ENCODE measurements at places on chromosomes 4 and X.

DNA sequence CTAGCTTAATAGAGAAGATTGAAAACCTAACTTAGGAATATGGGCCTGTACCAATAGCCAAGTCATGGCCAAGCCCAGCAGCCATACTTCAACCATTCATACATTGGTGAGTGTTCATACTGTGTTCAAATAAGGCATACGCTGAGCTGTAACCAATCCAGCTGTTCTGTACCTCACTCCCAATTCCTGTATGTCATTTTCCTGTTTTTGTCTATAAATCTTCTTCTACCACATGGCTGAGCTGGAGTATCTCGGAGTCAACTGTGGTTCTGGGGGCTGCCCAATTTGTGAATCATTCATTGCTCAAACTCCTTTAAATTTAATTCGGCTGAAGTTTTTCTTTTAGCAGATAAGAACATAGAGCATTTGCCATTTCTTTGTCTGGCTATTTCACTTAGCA lies 195.3 kb upstream of the ANKRD50 start:
- no peak for DNase-seq

- DNase-seq: no peak
These were observed 37.4 kb upstream of the STS start for GRCh38 chrX:7109838-7110793.

DNA sequence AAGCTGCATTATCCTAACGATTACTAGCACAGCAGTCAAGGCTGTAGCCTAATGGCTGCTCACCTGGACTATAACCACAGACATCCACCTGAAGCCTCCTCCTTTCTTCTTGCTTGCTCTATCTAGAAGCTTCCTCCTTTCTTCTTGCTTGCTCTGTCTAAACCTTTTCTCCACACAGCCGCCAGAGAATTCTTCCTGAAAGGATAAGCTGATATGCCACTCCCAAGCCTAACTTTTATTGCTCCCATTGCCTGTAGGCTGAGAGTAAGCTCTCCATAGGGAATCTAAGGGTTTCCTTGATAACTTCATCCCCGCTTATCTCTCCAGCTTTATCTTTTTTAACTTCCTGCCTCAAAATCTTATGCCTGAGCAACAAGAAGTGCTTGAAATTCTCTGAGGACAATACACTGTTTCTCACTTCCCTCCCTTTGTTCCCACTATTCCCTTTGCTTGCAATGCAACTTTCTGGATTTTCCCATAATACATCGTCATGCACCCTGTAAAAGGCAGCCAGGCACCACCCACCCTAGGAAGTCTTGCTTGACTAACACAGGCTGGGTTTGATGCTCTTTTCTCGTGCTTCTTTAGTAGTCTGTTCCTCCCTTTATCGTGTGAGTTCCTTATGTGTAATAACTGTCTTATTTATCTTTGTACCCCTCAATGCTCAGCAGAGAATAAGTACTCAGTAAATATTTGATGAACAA lies 1.4 kb upstream of the LRIT3 start:
- DNase-seq: no peak

DNA sequence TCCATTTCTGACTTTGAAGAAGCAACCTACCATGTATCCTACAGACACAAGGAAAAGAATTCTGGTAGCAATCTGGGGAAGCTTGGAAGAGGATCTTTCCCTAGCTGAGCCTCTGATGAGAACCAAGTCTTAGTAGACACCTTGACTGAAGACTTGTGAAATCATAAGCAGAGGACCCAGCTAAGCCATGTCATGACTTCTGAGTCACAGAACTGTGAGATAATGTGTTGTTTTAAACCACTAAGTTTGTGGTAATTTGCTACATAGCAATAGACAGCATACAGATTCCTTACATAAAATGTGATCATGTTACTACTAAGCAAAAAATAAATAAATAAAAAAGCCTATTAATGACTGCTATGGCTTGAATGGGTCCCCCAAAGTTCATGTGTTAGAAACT lies 71.3 kb upstream of the ANKRD50 start:
- no peak for DNase-seq

GRCh38 chrX:36950495-36951253 lies 57.5 kb upstream of the FAM47C start:
- no peak for DNase-seq

- no peak for DNase-seq
These were observed 62.6 kb upstream of the C4orf54 start for GRCh38 chr4:99720206-99720605.

- DNase-seq: no peak
These were observed 10.0 kb downstream of the CCNQ start for GRCh38 chrX:153588782-153589446.

- DNase-seq: no peak
These were observed 7.6 kb downstream of the PRRG3 start for GRCh38 chrX:151702741-151703340.

DNA sequence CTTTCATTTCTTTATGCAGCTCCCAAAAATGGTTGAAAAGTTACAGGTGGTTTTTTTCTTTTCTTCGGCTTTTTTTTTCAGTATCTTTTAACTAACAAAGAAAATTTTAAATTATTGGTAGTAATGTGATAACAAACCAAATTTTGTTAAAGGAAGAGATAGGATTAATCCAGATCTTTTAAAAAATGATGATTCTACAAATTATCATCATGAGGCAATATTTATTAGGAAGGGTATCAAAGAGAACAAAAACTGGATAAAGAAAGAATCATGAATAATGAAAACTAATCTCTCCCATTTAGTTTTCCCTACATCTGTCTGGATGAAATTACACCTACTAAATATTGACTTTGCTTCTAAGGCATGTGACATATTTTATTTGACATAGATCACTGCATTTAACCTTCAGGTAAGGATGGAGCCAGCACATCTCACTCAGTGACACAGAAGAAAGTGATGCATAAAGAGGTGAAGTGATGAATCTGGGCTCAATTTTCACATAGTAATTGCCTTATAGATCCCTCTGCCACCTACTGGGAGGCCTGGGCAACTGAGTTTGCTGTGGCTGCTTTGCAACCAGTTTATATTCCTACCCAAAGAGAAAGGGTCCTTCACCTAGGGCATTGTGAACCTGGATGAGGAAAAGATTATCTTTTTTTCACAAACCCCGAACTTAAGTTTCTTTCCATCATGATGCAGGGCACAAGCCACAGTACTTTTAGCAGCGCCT lies 155.6 kb downstream of the HNRNPD start:
- no peak for DNase-seq

DNA sequence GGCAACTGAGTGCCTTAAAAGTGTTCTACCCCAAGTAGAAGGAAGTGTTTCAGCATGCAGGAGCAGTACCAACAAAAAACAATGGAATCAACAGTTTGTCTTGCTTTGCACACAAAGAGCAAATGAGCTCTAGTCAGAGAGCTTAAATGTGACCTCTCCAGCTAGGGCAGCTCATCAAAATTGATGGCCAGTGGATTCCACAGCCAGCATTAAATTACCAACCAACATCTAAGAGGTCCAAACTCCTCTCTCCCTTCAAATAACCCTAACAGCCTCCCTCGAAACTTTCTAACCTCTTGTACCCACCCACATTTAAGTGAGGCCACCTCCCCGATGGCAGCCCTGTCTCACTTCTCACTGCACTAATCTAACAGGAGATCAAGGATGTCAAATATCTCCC lies 219.9 kb downstream of the CHIC2 start:
- DNase-seq: no peak

DNA sequence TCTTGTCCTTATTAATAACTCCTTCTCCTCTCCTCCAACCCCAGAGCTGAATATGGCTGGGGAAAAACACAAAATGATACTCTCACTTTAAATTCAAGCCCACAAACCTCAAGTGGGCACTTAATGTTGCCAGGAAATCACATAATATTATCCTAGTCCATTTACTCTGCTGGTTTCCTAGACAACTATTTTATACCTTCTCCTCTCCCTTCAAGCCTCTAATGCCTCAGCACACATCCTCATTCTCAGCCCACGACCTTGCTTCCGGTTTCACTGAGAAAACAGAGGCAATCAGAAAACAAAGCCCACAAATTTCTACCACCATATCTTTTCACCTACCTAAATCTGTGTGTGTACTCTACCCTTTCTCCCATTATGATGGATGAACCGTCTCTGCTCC lies 12.1 kb upstream of the CLCN5 start:
- no peak for DNase-seq

- DNase-seq: no peak
These were observed 272.9 kb downstream of the KLHL13 start for GRCh38 chrX:117843749-117844148.

DNA sequence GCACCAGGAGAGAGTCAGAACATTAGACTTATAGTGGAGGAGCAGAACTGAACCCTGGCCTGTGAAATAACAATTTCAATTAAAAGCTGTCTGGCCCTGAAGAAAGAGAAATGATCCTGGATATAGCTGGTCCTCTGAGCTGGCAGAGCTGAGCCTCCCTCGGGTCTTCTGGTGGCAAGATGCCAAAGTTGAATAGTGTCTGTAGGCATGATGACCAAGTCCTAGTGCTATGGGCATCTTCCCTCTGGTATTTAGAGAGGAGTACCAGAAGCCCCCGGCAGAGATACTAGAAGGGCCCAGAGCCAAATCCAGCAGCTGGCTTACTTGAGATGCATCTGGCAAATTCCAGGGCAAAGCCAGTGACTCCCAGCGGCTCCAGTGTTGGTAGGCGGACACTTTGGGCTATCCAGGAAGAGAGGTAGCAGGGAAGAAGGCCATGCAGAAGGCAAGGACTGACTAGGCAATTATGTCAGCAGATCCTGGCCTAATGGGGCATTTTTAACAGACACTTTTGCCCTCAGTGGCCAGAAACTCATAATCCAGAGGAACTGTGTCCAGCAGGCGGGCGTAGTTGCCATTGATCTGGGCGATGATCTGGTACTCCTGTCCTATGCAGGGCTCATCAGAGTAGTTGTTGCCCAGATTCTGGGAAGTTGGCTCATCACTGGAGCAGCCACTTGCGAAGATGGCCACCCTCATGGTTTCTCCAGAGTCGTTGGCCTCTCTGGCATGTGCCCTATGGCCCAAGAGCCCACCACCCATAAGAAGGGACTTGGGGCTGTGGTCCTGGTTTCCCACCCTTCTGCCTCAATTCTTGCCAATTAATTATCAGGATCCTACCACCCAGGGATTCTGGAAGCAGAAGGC lies 17.9 kb downstream of the VSIG4 start:
- DNase-seq: no peak

DNA sequence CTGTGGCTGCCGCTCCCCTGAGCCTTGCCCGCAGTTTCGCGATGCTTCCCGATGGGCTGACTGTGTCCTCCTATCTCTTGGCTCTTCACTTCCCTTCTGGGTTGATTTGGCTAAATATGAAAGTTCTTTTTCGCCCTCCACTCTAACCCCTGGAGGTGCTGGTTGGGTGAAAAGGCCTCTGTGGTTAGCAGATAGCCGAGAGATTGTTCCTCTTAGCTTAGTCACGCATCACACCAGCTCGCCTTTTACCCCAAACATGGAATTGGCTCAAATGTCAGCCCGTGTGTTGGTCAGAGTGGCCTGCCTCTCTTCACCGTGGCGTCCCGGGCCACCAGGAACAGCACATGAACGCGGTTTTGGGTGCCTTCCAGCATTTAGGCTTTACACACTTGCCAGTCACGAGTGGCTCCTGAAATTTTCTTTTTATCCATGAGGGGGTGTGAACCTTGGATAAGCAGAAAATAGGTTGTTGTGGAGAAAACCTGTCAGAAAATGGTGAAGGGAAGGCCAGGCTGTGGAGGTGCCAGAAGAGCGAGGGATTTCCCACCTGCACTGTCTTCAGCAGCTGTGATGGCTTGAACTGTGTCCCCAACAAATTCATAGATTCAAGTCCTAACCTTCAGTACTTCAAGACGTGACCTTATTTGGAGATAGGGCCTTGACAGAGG lies 8.9 kb downstream of the CLCN4 start:
- no peak for DNase-seq

DNA sequence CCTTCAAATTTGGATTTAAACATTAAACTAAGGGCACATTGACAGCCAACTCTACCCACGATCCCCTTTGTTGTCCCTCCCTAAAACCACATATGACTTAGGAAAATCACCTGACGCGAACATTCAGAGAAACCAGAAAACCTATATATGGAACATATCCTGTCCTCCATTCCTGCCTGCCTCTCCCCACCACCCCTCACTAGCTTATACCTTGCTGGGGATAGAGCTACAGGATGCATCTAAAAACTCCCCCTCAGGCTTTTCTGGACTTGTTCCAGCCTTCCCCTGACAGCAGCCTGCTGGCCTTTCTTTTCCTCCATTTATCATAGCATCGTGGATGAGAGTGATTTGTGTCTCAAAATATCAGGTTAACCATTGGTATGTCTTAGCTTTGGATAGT lies 8.8 kb downstream of the STK26 start:
- DNase-seq: no peak

GRCh38 chr4:132642016-132642817 lies 506.9 kb upstream of the PCDH10 start:
- no peak for DNase-seq

DNA sequence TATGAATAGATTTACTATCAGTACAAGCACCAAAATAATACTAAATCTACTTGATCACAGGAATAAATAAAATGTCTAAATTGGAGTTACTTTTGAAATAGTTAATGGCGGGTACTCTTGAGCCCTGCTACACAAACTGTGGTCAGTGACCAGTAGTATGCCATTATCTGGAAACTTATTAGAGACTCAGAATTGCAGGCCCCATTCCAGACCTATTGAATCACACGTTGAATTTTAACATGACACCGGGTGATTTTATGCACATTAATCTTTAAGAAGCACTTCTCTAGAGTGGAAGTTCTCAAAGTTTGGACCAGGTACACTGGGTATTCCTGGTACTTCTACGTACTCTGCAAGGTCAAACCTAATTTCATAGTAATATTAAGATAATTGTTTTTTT lies 660.0 kb upstream of the POU3F4 start:
- DNase-seq: no peak

GRCh38 chr4:188867796-188868195 lies 728.6 kb downstream of the TRIML1 start:
- no peak for DNase-seq

DNA sequence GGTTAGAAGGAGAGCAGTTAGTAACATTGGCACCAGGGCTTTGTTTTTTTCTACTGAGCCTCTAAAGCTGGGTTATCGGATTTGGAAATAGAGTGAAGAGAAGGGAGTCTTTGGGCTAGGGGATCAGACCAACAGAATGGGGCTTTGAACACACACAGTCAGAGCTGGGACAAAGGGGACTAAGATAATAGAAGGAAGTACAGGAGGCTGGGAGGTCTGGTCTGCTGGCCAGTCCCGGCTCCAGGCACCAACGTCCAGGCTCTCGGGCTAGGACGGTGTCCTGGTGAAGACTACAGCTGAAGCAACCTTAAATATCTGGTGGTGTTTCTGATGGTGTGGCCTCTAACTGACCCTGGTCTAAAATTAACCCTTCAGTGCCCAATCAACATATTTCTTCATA lies 57.5 kb downstream of the HHIP start:
- DNase-seq: no peak

DNA sequence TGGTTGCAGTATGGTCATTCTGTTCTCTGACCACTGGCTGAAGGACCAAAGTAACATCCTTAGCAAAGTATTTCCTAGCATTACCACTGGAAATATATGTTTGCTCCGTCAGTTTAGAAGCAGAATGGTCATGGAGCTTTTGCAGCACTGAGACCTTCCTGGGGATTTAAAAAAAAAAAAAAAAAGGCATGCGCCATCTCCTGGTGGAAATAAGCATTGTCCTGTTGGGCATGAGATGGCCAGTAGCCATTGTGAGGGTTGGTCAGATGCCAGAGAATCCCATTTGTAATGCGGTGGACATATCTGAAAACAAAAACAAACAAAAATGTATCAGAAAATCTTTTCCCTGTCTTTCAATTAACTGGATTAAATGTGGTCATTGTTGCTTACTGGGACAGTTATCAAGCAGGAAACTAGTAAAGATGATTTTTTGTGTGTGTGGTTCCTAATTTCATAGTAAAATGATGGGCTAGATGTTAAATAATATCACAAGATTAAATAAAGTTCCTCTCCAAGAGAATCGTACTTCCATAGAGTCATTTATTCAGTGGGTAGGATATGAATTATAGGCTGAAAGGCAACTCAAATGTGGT lies 139.6 kb downstream of the SOWAHB start:
- DNase-seq: no peak

Measured in stimulated activated CD8-positive, alpha-beta memory T cell treated with anti-CD3 and anti-CD28 coated beads, Interleukin-12 subunit alpha, Interleukin-12 subunit beta, amount 100 ng/mL, for 4 hours (primary cell).